Activated T-helper 1 cell treated with Interleukin-2 at 50 U/mL for 16 hours (primary cell): ENCODE measurements at places on chromosomes 5 and 9.

DNA sequence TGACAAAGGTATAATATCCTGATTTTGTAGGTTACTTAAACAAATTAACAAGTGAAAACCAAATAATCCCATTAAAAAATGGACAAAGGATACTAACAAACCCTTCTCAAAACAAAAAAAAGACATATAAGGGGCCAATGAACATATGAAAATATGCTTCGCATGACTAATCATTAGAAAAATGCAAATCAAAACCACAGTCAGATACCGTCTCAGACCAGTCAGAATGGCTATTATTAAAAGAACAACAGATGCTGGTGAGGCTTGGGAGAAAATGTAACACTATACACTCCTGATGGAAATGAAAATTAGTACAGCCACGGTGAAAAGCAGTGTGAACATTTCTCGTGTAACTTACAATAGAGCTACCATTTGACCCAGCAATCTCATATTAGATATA, 1542.2 kb upstream of the CDH9 start:
- DNase-seq: no peak

DNA sequence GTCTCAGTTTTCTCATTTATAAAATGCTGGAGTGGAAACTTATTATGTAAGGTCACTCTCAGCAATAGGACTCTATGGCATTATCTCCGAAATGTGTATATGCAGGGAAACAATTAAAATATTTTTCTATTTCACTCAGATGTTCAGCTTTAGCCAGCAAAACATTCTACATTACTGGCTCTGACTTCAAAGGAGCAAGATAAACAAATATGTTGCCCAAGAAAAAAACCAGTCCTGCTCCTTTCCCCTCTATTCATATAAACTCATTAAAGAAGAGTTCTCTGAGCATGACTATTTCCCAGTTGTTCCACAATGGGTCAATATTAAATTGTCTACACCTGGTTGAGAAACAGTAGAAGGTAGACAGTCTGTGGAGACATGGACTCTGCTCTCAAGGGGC, 155.0 kb downstream of the NPR3 start:
- no peak for DNase-seq

DNA sequence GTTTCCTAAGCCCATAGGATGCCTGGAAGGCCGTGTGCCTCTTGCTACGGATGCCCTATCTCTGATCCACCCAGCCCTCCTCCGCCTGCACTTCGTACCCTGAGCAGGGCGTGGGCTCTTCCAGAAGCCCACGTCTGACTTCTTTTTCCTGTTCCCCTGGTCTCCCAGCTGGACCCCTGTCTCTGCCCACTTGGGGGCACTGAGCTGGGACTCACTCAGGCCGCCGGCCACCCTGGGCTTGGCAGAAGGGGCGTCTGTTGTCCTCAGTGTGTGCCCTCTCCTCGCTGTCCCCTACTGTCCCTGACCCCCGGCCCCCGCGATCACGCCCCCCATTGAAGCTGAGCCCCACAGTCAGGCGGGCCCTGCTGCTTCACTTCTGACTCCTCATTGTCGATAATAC, 22.0 kb upstream of the RXRA start:
- DNase-seq: no peak

DNA sequence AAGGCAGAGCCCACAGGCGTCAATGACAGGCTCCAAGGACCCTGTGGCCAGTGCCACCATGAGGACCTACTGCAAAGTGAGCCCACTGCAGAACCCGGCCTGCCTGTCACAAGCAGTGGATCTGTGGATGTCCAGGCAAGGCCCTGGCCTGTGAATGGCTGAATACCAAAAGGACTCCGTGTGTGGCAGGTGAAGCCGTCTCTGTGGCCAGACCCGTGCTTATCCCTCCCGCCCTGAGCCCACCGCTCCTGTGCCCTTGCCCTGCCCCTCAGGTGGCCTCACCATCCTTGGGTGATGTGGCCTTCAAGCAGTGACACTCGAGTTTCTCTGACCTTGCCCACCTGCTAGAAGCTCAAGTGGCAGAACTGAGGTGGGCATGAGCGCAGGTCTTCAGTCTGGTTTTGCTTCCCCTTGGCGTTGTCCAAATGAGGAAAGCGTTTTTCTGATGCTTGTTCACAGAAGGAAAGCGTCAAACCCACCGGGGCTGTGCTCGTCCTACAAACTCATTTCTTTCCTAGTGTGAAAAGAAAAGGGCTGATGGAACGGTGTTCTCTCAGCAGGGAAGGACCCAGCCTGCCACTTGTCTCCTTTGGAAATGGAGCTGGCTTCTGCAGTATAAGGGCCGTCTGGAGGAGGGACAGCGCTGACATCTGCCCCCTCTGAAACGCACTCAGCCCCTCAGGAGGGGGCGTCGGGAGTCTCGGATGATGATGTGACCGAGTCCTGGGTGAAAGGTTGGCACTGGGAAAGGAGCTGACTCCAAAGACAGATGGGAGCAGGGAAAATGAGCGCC, 377.7 kb upstream of the IRX4 start:
- no peak for DNase-seq

GRCh38 chr9:14198841-14199455, 115.0 kb downstream of the NFIB start:
- DNase-seq: no peak

DNA sequence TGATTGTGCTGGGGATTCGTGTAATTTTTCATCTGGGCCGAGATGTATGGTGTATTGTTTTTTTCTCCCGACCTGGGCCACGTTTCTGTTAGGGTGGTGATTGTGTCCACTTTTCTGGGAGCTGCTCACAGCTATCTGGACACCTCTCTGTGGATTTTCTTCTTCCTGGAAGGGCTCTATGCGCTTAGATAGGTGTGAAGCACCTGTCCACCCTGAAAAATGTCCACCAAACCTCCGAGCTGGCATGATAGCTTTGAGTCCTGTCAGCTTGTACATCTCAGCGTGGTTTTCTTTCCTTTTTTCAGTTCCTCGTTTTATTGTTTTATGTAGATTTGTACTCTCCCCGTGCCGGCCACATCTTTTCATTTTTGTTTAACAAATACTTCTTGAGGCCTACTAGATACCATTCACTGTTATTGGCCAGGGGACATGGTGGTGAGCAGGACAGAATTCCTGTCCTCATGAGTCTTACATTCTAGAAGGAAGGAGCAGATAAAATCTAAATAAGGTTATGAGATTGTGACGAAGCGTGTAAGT, 1.1 kb downstream of the UGCG start:
- no peak for DNase-seq

GRCh38 chr5:65828022-65828896, 98.1 kb upstream of the ERBIN start:
- DNase-seq: no peak
